ENCODE measurements at places on chromosomes 13 and 19. TPM values are rescaled to one million over a fixed set of nuclear protein-coding genes. Genes with fewer than 3 reads are reported as not detected.

- no peak overlapping the region for H3K27ac ChIP-seq
- no peak for DNase-seq
- H3K27me3 ChIP-seq, result no peaks in the 10 kb centered on the region
- no peaks in the 10 kb centered on the region for H3K4me1 ChIP-seq
Measured at GRCh38 chr13:74620308-74620707, 486.1 kb upstream of the KLF12 start.

Gene NXNL1
- total RNA-seq, result not detected

- H3K36me3 ChIP-seq, result no peaks in the 10 kb centered on the region
- DNase-seq, result peak; percentile 92
- H3K4me3 ChIP-seq, result no peak overlapping the region
- H3K4me1 ChIP-seq, result peaks cover 3% of the 10 kb centered on the region
Measured at GRCh38 chr19:40305403-40305802, 20.3 kb upstream of the AKT2 start.

- H3K4me1 ChIP-seq, result no peaks in the 10 kb centered on the region
- no peaks in the 10 kb centered on the region for H3K36me3 ChIP-seq
- no peak for DNase-seq
- peaks cover 3% of the 10 kb centered on the region for H3K27me3 ChIP-seq
- no peak overlapping the region for H3K4me3 ChIP-seq
Measured at GRCh38 chr19:48044561-48044960, 682 bp upstream of the CABP5 start.

DNA sequence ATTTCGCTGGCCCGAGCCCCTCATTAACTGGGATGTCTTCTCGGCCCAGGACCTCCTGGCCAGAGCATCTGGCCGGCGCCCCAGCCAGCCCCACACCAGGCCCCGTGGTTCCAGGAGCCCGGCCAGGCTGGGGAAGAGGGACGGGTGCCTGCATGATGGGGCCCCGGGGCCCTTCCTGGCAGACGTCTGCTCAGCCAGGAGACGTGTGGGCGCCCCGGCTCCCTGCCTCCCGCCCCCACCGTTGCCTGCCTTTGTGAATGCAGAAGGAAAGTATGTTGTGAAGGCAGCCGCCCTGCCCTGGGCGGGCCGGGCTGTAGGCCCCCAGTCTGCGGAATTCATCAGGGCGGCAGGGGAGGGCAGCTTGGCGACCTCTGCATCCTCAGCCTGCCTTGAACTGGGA lies 4.4 kb upstream of the COMP start:
- H3K27me3 ChIP-seq, result peaks cover 45% of the 10 kb centered on the region
- no peak for DNase-seq
- H3K36me3 ChIP-seq, result no peaks in the 10 kb centered on the region
- no peak overlapping the region for H3K27ac ChIP-seq
- no peak overlapping the region for H3K4me3 ChIP-seq

Gene SCN1B
- 0.96 TPM for total RNA-seq

DNA sequence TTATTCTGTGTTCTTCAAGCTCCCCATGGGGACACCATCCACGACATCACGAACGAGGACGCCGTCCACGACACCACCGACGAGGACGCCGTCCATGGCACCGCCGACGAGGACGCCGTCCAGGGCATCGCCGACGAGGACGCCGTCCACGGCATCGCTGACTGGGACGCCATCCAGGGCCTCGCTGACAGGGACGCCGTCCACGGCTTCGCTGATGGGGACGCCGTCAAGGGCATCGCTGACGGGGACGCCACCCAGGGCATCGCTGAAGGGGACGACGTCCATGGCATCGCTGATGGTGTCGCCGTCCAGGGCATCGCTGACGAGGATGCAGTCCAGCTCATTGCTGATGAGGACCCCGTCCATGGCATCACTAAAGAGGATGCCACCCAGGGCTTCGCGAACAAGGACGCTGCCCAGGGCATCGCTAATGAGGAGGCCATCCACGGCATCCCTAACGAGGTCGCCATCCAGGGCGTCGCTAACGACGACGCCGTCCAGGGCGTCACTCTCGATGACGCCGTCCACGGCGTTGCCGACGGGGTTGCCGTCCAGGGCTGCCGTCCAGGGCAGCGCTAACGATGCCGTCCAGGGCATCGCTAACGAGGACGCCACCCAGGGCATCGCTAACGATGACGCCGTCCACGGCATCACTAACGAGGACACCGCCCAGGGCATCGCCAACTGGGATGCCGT lies 949.2 kb downstream of the TUBA3C start:
- no peak for DNase-seq
- no peaks in the 10 kb centered on the region for H3K36me3 ChIP-seq

- H3K36me3 ChIP-seq, result no peaks in the 10 kb centered on the region
- H3K4me1 ChIP-seq, result peaks cover 31% of the 10 kb centered on the region
- H3K27me3 ChIP-seq, result no peaks in the 10 kb centered on the region
- H3K27ac ChIP-seq, result peak overlapping the region; percentile 30
- H3K4me3 ChIP-seq, result no peak overlapping the region
Measured at GRCh38 chr13:94656176-94656575, 54.5 kb downstream of the GPR180 start.
